ENCODE measurements at places on chromosomes 12 and 14. TPM values are rescaled to one million over a fixed set of nuclear protein-coding genes. Genes with fewer than 3 reads are reported as not detected.

ABHD4 gene
- 34.8 TPM for total RNA-seq

TAS2R50 gene
- 1.5 TPM for total RNA-seq

AMIGO2 gene
- 8.7 TPM for total RNA-seq

SLC7A8 gene
- 1.1 TPM for total RNA-seq

TAS2R10 gene
- 0.66 TPM for total RNA-seq

DDX23 gene
- 101 TPM for total RNA-seq

GRCh38 chr14:88323086-88323522 lies at the start of gene KCNK10:
KCNK10 (minus strand) TSS chr14:88323269; CDS start chr14:88322798, 471 bp downstream.
- no peaks in the 10 kb centered on the region for H3K36me3 ChIP-seq
- no peak for DNase-seq
- peaks cover 50% of the 10 kb centered on the region for H3K27me3 ChIP-seq
- peak within 1 kb of the TSS; percentile 3 for H3K4me3 ChIP-seq

DNA sequence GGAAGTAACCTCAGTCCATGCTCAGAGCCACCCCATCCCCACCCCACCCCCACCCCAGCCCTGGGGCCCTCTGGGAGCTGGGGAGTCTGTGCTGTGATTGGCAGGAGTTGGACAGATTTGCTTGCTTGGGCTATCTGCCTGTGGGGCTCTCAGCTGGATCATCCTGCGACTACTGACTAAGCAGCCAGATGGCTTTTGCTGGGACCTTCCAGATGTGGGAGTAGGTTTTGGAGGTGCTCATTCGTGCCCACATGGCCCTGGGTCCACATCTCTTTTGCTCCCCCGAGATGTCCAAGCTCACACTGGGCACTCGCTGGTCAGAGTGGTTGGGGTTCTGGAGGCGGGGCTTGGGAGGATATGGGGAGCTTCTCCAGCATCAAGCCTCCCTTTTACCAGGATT lies 138.9 kb downstream of the TSPAN9 start:
- no peak overlapping the region for H3K27ac ChIP-seq
- H3K4me1 ChIP-seq: peaks cover 29% of the 10 kb centered on the region
- no peaks in the 10 kb centered on the region for H3K27me3 ChIP-seq
- H3K36me3 ChIP-seq: no peaks in the 10 kb centered on the region

GRCh38 chr12:78269620-78270019 lies 438.9 kb downstream of the NAV3 start:
- H3K27ac ChIP-seq: no peak overlapping the region
- no peak overlapping the region for H3K4me3 ChIP-seq
- no peak for DNase-seq
- H3K27me3 ChIP-seq: no peaks in the 10 kb centered on the region
- H3K36me3 ChIP-seq: no peaks in the 10 kb centered on the region

- H3K36me3 ChIP-seq: no peaks in the 10 kb centered on the region
- no peak for DNase-seq
- no peaks in the 10 kb centered on the region for H3K27me3 ChIP-seq
- no peak overlapping the region for H3K4me3 ChIP-seq
- H3K27ac ChIP-seq: no peak overlapping the region
Measured at GRCh38 chr12:7142809-7143465, 12.8 kb downstream of the CLSTN3 start.

DNA sequence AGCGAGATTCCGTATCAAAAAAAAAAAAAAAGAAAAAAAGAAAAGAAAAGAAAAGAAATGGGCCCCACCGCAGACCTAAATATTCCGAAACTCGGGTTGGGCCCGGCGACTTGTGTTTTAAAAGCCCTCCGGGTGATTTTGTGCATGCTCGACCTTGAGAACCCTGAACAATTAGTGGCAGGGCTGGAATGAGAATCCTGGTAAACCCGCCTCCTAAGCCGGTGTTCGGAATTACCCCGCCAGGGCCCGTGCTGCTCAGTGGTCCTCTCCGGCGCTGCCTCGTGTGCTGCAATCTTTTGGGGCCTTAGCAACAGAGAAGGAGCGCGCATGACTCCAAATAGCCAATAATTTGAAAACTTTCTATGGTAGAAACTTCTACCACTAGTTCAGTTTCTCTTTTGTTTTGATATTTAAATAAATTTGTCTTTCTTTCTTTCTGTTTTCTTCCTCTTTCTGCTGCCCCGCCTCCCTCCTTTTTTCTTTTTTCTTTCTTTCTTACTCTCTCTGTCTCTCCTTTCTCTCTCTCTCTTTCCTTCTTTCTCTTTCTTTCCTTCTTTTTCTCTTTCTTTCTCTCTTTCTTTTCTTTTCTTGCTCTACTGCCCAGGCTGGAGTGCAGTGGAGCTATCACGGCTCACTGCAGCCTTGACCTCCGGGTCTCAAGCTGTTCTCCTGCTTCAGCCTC lies 1.5 kb upstream of the GALNT6 start:
- H3K27ac ChIP-seq: peak overlapping the region; percentile 89
- H3K36me3 ChIP-seq: no peaks in the 10 kb centered on the region
- peaks cover 43% of the 10 kb centered on the region for H3K4me1 ChIP-seq
- DNase-seq: peak; percentile 45
- H3K27me3 ChIP-seq: no peaks in the 10 kb centered on the region
- peak overlapping the region; percentile 15 for H3K4me3 ChIP-seq

GRCh38 chr14:103848175-103849077 lies 1.1 kb upstream of the PPP1R13B start:
- H3K4me3 ChIP-seq: peak overlapping the region; percentile 55
- H3K36me3 ChIP-seq: no peaks in the 10 kb centered on the region
- peaks cover 15% of the 10 kb centered on the region for H3K4me1 ChIP-seq
- no peaks in the 10 kb centered on the region for H3K27me3 ChIP-seq
- H3K27ac ChIP-seq: no peak overlapping the region

DNA sequence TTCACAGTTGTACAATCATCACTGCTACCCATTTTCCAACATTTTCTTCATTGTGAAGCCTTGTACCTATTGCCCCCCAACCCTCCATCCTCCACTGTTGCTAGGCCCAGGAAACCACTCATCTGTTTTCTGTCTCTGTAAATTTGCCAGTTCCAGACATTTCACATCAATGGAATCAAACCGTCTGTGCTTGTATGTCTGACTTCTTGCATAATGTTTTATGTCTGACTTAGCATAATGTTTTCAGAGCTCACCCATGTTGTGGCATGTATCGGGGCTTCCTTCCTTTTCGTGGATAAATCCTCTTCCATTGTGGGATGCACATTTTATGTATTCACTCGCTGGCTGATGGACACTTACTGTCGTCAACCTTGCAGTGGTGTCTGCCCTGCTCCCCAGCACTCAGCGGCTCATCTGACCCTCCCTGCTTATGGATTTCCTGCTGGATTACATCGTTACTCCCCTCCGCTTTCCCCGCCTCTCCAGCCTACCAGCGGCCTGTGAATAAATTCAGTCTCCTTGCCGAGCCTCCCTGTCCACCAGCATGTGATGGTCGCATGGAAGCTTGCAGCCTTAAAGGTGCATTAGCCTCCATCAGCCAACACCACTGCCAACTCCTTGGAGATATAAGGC lies 727.6 kb upstream of the TMEM132C start:
- no peak for DNase-seq
- no peak overlapping the region for H3K27ac ChIP-seq

Data from endothelial cell of umbilical vein (primary cell).